ENCODE measurements at places on chromosomes 12 and 14.
A peak's percentile ranks its signal among the peaks of the same experiment; 100 is the strongest.

GRCh38 chr12:91326058-91327027, 143.7 kb upstream of the DCN start:
- DNase-seq: peak; percentile 15

GRCh38 chr14:99036611-99037293, 235.2 kb downstream of the BCL11B start:
- DNase-seq: peak; percentile 85

- peak; percentile 31 for DNase-seq
These were observed 17.5 kb downstream of the PNMA1 start for GRCh38 chr14:73696466-73697400.

DNA sequence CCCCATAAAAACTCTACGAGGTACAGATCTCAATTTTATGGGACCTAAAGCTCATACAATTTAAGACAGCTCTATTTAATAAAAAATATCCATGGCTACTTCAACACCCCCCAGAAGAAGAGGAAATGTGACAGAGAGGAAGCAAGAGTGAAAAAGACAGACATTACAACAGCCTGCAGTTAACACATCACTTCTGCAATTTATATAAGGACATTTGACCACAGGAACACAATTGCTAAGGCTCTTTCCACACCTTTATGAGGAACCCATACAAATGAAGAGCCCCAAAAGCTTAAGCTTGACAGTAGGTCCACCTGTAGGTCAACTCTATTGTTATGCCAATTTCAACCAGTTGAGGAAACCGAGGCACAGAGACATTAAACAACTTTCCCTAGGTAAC, 5.6 kb downstream of the OR10P1 start:
- DNase-seq: peak; percentile 82

DNA sequence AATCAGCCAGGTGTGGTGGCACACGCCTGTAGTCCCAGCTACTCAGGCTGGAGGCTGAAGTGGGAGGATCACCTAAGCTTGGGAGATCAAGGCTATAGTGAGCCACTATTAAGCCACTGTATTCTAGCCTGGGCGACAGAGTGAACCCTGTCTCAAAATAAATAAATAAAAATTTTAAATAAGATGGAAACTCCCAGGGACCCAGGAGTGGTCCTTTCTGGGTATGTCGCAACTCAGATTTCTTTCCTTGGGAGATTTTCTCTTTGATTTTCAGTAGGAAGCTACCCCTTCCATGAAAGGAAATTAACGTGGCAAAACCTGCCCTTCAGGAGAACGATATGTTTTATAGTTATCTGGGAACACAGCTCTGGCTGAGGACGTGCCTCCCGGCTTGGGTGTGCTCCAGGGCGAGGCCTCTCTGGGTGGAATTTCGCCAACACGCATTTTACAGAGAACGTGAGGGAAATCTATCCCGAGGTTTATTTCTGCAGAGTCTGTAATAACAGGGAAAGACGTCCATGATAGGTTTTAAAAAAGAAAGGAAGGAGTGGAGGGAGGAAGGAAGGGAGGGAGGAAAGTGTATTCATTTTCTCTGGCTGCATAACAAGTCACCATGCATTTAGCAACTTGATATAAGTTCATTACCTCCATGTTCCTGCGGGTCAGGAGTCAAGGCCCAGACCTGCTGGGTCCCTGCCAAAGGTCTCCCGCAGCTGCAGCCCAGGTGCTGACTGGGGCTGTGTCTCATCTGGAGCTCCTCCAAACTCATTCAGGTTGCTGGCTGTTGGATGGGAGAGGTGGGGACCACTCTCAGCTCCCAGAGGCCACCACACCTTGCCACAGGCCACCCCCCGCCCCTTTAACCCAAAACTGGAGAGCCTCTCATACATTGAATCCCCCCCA, 80.6 kb upstream of the GSC start:
- DNase-seq: no peak

GRCh38 chr14:29584992-29585391, 342.7 kb downstream of the PRKD1 start:
- DNase-seq: no peak

DNA sequence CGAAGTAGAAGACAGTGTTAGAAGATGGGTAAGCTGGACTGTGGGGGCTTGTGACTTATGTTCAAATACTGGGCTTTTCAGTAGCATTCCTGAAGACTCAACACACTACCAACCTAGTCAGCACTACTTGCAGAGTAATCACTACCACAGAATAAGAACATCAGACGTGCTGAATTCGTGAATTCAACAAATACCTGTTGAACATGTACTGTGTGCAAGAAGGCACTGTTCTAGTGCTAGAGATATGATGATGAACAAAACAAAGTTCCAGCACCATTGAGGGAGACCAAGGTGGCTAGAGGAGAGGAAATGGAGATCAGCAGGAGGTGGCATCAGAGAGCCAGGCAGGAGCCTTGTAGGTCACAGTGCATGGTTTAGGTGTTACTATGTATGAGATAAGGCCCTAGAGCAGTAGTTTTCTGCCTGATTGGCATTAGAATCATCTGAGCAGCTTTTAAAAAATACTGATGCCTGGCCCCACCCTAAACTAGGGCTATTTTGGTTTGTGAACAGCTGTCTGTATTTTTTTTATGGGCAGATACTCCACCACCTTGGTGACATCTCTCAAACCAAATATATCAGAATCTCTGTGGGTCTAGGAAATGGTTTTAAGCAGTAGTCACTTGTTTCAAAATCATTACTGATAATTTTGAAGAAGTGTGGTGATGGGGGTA, 26.8 kb downstream of the FERMT2 start:
- DNase-seq: no peak

DNA sequence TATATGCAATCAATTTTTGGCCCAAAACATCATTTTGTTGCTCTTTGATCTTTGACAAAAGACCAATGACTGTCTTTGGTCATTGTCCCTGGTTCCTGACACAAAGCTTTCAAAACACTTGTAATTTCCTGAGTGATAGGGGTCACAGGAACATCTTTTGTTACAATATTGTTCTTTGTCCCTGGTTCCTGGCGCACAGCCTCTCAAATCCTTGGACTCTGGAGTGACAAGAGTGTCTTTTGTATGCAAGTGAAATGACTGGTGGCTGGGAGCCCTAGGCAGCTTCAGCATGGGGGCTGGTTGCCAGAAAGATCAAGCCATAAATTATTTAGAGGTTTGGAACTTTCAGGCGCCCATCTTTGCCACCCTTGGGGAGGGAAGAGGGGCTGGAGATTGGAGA, 53.9 kb downstream of the DNAH10 start:
- no peak for DNase-seq

DNA sequence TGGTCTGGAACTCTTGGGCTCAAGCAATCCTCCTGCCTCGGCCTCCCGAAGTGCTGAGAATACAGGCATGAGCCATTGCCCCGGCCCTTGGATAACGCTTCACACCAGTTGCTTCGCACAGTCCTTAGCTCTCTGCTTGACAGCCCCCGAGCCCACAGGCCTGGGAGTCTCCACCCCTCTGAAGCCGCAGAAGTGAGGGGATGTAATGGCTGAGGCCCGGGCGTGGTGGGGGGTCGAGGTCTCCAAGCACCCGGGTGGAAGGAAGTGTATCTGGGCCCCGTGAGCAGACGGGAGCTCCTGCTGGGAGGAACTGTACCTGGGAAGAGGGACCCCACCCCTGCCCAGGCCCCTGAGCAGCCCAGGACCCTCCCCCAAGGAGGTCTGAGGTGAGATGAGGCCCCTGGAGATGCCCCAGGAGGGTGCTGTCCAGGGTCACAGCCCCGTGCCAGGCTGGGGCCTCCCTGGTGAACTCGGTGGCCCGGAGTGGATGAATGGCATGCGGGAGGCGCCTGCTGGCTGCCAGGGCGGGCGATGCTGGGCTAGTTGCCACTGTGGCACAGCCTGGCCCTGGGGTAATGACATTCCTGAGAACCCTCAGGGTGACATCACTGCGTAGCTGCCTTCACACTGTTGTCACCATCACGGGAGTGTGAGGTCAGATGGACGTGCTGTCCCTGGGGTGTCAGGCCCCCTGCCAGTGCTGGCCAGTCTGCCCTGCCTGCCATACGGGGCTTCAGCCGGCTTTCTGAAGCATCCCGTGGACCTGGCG, 48.9 kb downstream of the KIF26A start:
- DNase-seq: no peak

DNA sequence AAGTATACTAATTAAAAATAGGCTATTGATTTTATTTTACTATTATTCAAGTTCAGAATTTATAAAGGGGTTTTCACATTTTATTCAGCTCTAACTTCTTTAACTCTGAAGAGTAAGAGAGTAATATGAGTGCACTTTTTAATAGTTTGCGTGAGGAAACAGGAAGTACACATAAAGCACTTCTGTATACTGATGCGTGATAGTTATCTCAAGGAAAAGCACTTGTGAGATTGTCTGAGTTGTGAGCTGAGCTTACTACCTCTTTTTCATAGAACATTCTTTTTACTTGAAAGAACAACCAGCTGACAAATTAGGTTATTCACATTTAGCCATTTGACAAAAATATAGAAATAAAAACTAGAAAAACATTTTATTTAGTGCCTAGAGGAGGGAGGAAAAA, 1.9 kb downstream of the RAD51AP1 start:
- no peak for DNase-seq

DNA sequence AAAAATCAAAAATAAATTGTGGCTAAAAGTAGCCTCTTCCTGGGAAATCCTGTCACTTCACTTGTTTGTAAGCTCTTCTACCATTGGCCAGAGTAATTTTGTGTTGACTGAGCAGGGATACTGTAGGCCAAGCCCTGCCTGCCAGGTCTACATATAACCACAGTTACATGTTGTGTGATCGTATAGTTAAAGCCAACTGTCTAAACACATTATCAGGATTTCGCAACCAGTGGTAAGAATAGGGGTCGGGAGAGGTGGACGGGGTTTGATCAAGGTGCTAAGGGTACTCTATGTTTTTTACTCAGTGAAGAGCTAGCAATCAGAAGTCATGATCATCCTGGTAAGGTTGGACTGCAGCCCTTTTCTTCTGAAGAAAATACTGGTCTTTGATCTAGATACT, 13.4 kb downstream of the ANKRD13A start:
- no peak for DNase-seq

DNA sequence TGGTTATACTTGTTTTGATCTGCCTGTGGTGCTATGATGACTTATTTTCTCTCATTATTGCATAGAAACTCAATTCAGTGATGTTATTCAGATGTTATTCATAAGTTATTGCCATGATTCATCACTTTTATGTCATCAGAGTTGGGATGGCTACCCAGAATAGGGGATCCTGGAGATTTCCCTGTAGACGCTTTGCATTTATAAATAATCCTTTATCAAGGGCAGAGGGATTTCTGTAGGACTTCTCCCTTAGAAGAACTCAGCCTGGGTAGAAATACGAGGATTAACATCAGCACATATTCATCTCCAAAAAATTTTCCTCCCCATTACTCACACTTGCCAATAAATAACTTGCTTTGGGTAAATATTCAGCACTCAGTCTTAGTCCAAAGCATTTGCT, 4.9 kb downstream of the GPRC5A start:
- no peak for DNase-seq

- no peak for DNase-seq
These were observed 2.5 kb upstream of the SMARCD1 start for GRCh38 chr12:50082644-50083043.

DNA sequence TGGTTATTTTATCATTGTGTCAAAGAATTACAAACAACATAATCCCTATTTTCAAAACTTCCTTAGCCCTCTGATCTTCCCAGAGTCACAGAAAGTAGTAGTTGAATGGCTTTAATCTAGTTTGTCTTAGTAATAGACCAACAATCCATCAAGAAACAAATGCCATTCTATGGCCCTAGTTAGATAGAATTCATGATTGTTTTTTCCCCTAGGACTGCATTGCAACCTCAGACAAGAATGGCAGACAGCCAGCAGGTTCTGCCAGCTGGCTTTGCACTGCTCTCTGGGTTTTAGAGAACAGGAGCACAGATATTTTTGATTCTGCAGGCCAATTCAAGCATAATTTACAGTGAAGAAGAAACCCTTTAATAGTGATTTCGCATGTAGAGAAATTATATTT, 33.8 kb downstream of the SYT1 start:
- no peak for DNase-seq

DNA sequence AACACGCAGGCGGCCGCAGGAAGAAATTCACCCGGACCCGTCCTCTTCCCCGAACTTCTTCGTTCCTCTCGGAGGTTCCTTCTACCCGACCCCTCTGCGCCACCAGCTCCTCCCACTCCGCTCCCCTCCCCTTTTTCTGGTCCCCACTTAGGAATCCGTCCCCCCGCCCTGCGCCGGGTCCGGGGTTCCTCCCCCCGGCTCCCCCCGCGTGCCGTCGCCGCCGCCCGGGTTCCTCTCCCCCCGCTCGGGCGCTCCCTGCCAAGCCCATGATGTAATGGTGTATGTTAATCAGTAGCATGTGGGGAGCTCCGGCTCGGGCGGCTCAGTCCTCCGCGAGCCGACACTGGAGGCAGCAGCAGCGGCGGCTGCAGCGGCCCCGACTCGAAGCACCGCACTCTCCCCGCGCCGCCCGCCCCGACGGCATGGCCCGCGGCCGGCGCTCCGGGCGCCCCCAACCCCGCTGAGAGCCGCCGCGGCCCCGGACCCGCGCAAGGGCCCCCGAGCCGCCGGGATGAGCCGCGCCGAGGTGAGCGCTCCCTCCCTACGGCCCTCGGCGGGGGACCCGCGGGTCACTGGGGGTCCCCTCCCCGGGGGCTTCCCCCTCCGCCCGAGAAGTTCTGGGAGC, 1.0 kb upstream of the SAMD4A start:
- DNase-seq: peak; percentile 65

GRCh38 chr14:31692376-31692781, 131.2 kb downstream of the NUBPL start:
- DNase-seq: no peak

- DNase-seq: peak; percentile 64
These were observed 44.2 kb upstream of the FOS start for GRCh38 chr14:75234173-75235115.

- no peak for DNase-seq
These were observed 95.3 kb downstream of the STXBP6 start for GRCh38 chr14:24954700-24955037.

GRCh38 chr12:130064999-130065398, 97.3 kb upstream of the FZD10 start:
- DNase-seq: no peak

DNA sequence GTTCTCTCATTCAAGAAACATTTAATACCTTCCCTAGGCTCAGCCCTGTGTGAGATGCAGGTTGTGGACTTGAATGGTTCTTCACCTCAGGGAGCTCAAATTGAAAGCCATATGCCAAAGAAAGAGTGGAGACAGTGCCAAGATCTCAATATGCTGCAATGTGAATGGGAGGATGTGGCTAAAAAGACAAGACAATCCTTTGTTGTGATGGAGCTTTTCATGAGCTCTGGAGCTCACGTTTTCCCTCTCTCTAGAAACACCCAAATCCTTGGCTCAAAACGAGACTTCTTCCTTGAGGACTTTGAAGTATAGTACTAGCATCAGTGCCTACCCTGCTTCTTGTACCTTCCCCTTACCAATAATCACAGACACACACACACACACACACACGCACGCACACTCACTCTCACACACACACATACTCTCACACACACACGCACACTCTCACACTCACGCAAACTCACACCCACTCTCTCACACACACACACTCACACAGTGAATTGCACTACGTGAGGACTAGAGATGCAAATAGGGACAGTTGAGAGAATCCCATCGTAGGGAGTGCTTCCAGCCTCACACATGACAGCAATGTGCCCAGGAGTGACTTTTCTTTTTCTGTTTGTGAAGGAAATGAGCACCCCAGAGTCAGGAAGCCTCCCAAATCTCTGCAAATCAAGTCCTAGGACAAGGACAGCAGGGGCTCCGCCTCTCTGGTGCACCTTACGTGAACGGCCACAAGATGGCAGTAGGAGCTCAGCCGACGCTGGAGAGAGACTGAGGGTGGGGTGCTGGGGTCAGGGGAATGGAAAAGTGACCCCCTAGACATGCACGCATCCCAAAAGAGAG, 231.4 kb downstream of the PCNX1 start:
- peak; percentile 45 for DNase-seq
